ENCODE measurements at places on chromosomes 11 and 22.

DNA sequence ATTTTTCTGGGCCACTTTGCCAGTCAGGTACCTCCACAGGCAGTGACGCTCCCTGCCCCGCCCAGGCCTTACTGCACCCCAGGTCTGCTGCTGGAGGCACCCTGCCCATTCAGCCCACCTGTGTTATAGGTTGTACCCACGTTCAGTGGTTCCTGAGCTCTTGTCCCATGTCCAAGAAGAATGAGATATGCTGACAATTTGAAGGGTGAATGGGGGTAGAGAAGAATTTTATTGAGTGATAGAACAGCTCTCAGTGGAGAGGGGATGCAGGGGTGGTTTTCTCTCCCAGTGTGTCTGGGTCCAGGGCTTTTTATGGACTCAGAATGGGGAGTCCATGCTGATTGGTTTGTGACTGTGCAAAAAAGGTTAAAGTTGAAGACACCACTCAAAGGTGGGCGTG is 149.7 kb downstream of the LDLRAD3 start:
- no peak for DNase-seq

DNA sequence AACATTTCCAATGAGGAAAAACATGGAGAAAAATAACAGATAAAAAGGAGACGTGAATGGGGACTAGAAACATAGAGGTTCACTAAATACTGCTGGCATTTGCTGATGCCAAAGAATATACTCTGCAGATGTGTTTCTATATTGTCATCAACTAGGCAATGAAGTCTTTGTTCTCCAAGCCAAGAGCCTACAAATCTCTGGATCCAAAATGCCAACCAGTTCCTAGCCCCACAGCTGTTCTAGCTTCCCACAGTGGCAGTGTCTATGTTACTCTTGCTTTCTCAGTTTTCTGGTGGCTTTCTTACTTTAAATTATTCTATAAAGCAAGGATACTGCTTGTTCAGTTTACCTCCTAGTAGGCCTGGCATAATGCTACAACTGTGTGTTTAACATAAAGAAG is 977.9 kb upstream of the CCDC90B start:
- no peak for DNase-seq

DNA sequence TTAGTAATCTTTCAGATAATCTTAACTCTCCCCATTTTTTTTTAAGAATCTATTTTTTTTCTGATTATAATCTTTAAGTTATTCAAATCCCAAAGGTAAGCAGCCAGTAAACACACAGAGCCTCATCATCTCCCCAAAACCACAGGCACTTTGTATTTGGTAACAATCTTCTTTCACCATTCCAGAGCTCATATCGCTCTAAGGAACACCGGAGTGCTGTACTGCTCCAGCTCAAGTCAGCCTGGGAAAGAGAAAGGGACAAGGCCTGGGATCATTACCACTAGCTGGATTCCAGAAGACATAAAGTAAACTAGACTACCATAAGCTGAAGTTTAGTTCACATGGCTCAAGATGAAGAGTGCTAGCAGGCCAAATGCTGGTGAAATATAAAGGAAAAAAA is 73.0 kb upstream of the APOA1 start:
- no peak for DNase-seq

DNA sequence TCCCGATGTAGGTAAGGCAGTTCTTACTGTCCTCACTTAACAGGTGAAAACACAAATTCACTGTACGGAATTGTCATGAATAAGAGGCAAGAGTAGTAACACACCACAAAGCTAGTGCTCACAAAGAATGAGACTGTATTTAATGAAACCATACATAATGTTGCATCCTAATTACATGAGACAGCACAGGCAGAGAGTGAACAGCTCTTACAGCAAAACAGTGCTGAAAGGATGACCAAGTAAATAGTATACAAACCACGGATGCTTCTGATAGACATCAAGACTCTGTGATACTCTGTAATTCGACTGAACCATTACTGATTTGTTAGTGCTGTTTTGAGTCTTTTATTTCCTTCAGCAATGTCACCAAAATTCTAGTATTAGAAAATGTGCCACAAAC is 282.3 kb downstream of the TTC28 start:
- no peak for DNase-seq

- DNase-seq = no peak
Observed at GRCh38 chr11:70633610-70634009, 235.3 kb downstream of the CTTN start.

DNA sequence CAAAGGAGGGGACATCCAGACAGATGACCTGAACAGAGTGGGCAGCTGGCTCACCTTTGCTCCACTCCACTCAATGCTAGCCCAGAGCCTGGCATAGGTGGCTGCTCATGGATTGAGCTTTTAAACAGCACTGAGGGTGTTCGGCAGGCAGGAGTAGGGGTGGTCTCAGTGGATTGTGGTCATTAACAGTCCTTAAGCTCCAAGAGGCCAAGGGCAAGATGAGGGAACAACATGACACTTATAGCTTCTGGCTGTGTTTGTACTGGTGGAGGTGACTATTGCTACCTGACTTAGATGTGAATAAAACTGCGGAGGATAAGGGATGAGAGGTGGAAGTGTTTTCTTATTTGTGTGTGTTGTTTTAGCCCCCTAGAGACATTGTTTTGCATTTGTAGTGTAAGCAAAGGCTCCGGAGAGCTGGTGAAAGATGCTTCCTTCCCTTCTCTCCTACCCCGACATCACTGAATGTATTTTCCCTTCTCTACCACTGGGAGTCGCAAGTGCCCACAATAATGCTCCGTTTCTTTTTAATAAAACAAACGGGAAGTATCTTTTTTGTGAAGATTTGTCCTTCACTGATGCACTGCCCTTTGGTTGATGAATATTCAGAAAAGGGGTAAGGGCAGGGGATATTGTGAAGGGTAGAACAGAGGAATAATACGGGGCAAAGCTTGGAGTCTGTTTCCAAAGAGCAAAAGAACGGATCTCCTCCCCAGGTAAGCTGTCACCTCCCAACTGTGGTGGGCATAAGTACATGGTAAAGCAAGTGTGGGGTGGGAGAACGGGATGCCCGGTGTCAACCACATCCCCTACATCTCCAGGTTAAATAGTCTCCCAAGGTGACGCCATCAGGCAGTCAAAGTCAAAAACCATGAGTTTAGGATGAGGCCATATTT is 27.5 kb upstream of the MTNR1B start:
- DNase-seq = no peak

DNA sequence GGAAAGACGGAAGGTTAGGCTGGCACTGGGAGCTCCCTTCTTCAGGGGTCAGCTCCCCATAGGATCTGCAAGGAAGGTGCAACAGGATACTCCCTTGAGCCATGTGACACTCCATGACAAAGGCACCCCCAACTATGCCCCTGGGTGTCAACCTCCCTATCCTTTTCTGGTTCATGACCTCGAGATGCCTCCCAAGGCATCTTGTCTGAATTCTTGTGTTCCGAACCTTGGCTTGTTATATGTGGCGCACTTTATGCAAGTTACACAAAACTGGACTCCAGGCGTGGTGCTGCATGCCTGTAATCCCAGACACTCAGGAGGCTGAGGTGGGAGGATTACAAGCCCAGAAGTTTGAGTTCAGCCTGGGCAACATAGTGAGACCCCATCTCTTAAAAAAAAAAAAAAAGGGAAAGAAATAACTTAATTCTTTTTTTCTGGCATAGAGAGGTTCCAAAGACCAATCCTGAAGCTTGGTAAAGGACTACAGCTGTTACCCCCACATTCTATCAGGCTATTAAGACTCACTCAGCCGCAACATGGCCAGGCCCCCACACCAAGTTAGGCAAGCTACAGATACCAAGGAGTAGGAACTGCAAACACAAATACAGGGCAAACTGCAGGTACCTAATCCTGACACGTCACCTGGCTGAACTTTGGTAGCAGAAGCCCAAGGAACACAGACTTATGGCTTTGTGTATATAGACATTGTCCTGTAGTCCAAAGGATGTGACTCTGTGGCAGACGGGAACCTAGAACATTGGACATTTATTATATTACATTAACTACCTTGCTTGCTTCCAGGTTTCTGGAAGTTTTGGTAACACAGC is 1.4 kb downstream of the C11orf24 start:
- DNase-seq = no peak

DNA sequence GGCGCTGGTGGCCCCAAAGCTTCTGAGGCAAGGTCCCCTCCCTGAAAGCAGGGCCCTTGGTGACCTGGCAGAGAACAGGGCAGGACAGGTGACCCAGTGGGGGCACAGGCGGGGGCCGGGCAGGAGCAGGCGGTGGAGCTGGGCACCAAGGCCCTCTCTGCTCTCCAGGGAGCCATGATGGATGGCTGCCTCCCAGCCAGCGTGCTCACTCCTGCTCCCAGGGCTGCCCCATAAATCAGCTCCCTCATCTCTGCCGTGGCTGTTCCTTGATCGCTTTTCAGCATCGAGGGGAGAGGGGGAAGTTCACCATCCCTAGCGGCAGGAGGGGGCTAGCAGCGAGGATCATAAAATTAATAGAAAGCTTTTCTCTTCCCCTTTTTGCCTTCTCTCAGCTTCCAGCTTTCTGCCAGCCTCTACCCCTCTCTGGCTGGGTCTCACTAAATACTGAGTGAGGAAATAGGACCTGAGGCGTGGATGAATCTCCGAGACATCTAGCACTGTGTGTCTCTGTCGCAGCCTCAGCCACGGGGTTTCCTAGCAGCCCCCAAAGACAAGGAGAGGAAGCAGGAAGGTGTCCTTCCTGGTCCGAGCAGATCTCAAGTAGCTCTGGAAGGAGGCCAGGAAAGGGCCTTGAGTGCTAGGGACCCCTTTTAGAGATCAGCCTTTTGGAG is 22.2 kb upstream of the ELFN2 start:
- no peak for DNase-seq

- DNase-seq = no peak
Observed at GRCh38 chr11:116650052-116650451, 122.7 kb downstream of the BUD13 start.

GRCh38 chr22:46575911-46576555 is 38.6 kb upstream of the CELSR1 start:
- DNase-seq = no peak
